Gastrocnemius medialis (tissue), 4 donors: ENCODE measurements at places on chromosomes 5 and 9.

DNA sequence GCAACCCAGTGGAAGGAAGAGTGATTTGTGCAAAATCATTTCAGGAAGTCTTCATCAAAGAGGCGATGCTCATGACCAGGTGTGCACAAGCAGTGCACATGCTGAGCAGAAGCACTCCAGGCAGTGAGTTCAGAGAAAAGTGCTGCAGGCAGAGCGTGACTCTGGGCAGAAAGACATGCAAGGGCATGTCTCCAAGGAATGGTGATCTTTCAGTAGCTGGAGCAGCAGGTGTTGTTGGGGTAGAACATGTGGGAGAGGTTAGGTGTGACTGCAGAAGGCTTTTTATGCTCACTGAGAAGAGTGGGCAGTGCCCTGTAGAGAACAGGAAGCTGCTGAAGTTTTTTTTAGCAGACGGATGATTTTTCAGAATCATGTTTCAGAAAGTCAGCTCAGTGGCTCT is 545.4 kb upstream of the TLE4 start:
- DNase-seq = no peak

- DNase-seq = no peak
Observed at GRCh38 chr5:98510143-98510985, 263.1 kb upstream of the RGMB start.

DNA sequence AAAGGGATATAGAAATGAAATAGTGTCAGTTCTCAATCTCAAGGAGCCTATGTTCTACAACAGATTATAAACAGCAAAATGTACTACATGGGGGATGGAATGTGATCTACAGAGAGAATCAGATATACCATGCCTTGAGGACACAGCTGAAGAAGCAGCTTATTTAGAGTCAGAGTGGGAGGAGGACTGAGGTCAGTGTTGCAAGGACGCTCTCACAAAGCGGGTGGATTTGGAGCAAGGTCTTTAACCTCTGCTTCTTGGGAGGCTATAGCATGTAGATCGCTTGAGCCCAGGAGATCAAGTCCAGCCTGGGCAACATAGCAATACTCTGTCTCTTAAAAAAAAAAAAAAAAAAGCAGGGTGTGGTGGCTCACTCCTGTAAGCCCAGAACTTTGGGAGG is 32.8 kb upstream of the PLIN2 start:
- DNase-seq = no peak

GRCh38 chr5:146878476-146879172 is at the start of gene PPP2R2B:
Gene PPP2R2B (minus strand): TSS chr5:146878757.
- no peak for DNase-seq

DNA sequence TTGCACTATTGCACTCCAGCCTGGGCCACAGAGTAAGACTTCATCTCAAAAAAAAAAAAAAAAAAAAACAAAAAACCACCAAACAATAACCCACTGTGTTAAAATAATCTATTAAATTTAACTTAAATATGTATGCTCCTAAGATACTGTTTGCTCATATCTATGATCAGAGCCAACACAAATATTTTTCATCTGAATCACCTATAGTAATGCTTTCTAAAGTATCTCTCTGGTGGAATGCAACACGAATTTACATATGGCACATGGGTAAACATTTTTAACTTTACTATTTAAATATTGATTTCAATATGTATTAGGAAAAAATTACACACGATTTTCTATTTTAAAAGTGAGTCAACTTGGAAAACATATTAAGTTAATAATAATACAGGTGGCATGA is 196.4 kb downstream of the RFX3 start:
- no peak for DNase-seq

- DNase-seq = peak; percentile 46
Observed at GRCh38 chr9:78280982-78281668, 15.8 kb upstream of the PSAT1 start.

DNA sequence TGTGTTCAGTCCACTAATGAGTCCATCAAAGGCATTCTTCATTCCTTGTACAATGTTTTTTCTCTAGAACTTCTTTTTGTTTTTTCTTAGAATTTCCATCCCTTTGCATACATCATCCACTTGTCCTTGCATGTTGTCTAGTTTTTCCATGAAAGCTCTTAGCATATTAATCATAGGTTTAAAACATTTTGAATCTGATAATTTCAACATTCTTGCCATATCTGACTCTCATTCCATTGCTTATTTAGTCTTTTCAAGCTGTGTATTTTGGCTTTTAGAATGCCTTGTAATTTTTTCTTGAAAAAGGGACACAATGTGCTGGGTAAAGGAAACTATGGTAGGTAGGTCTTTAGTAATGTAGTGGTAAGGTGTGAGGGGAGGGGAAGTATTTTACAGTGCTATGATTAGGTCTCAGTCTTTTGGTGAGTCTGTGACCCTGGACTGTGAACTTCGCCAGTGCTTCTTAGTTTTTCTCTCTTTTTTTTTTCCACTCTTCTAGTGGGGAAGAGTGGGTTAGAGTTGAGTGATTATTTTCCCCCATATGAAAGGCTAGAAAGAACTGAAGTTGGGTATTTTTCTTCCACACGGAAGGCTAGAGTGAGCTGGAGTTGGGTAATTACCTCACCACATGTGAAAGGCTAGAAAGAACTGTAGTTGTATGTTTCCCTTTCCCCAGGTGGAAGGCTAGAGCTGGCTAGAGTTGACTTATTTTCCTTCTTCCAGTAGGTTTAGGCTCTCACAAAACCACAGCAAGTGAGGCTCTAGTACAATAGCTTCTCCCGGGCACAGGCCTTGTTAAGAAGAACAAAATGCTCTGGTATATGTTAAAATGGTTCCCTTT is 172.1 kb downstream of the SNX18 start:
- no peak for DNase-seq

GRCh38 chr9:86529496-86530275 is 175.5 kb upstream of the TUT7 start:
- DNase-seq = no peak

- DNase-seq = no peak
Observed at GRCh38 chr9:129889941-129890717, 54.9 kb downstream of the USP20 start.

DNA sequence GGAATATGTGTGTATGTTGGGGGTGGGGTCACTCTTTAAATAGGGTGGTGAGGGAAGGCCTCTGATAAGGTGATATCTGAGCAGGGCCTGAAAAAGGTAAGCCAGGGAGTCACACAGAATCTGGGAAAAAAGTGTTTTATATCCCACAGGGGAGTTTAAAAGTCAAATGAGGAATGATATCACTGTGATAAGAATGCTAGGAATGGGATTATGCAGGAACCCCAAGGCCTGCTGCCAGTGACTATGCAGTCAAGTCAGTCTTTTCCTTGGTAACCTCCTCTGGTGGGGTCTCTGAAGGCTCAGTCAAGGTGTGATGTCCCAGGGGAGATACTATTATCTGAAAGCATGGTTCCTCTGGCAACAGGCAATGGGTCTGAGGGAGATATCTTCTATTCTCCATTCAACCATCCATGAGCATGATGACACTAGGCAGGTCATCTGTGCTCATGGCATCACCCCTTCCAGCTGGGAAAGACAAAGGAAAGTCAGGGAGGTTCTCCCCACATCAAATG is 53.5 kb downstream of the GRIA1 start:
- no peak for DNase-seq

DNA sequence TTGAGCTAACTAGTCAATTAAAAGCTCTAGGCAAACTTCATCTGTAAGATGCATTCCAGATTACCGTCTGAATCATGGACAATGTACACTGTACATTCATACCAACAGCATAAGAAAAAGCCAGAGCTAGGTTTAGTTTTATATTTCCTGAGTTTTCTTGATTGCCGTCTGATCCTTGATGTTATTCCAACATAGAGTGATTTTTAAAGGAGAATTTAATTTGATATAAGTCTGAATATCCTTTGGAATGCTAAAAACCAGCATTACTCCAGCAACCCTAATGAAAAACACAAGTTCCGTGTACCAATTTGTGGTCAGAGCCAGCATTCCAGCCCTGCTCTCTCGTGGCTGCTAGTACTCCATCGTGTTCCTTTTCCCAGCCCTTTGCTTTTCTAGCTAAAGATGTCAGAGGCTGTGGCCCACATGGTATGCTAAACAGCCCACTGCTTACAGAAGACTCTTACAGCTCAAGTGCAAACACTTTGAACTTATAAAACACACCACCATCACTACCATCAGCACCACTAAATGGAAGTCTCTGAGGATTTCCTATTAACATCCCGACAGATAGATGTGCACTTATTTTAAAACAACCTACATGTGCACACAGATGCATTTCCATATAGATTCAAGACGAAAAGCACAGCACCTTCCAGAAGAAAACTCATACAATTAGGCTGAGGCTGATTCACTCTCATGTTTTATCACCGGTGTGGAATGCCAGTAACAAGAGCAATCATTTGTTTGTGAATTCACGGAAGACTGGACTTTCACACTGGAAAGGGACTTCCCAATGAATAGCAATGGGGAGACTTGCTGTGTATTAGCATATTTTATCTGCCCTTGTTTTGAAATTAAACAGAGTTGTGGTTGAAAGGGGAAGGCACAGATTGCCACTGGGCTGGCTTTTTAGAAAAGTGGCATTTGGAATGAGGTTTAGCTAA is 246.9 kb upstream of the GAS1 start:
- no peak for DNase-seq

- no peak for DNase-seq
Observed at GRCh38 chr5:41112486-41113455, 41.6 kb upstream of the MROH2B start.

DNA sequence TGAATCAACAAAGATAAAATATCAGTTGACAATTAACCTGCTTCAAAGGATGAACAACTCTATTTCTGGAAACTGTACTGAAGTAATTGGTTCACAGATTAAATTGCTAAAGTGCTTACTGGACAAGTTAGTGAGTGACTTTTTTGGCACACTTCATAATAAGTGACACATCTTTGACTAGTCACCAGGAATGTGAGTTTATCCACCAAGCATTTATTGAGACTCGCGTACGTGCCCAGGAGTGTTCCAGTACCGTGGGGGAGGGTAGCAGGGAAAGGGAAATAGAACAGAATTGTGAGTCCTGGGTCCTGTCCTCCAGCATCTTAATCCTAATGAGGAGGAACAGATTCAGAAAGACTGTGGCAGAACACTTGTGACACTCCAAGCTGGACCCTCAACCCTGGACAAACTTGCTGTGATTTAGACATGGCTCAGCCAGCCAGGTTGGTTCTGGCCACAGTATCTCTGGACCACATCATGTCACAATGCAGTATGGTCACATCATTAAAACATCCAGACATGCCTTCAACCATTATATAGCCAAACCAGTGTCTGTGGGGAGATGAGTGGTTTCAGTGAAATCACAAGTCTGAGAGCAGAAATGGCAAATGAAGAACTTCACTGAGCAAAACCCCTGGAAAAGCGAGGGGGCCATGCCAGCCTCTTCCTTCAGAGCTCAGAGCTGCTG is 623.1 kb downstream of the BNC2 start:
- no peak for DNase-seq

- DNase-seq = no peak
Observed at GRCh38 chr5:41087461-41087860, 16.3 kb upstream of the MROH2B start.

DNA sequence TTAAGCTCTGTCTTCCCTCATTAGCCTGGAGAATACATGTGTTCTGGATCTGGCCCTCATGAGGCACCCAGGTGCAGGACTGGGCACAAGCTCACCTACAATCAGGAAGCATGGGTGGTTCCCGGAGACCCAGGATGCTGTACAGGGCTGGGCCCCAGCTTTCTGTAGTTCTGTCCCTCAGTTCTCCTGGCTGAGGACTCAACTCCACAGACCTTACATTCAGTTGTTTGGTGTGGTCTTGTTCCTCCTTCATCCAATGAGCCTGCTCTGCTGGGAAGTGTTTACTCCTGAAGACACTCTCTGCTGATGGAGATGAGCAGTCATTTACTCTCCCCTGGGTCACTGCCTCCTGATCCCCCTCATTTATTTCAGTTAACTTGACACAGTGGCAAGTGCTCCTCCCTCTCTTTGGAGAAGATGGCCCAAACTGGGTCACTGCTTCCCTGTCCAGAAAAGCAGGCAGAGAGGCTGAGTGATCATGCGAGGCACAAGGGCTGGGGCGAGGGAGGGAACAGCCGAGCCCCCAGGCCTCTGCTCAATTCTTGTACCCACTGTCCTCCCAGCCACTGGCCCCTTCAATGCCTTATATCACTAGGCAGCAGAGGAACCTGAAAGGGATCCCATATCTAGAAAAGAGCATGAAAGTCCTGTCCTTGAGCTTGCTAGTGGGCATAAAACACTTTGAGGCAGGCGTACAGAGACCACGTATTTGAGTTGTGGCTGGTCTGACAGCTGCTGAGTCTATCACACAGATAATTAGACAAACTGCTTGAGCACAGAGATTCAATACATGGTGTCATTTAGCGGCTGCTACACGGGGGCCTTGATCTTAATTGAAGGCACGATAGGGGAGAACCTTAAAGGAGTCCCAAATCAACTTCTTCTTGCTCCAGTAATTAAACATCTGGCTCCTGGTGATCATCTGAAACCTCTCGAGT is 221.7 kb downstream of the FSTL4 start:
- DNase-seq = no peak

GRCh38 chr9:94096819-94097577 is 12.7 kb downstream of the PTPDC1 start:
- no peak for DNase-seq

DNA sequence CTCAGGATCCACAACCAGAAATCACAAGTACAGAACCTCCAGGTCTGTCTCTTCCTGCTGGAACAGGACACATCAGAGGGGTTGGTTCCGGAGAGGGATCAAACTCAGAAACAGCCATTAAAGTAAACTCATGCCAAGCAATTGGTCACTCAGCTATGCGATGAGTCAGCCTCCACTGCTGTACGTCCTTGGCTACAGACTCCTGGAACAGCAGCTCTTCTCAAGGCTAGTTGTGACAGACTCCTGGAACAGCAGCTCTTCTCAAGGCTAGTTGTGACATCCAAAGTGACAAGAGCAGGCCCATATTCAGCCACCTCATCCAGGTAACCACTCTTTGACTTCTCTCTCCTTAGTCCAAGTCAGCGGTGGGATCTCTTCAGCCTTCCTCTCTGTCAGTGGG is at the start of gene SPINK13:
TSS of gene SPINK13 (plus strand) at position 229 of the 400 bp plus-strand sequence. CDS start 1,279 bp downstream, outside the sequence.
- DNase-seq = no peak

GRCh38 chr9:17068671-17069070 is 66.2 kb upstream of the CNTLN start:
- DNase-seq = no peak

- no peak for DNase-seq
Observed at GRCh38 chr5:42005561-42006153, 80.6 kb downstream of the FBXO4 start.

- no peak for DNase-seq
Observed at GRCh38 chr5:5736007-5736406, 313.5 kb downstream of the ICE1 start.

GRCh38 chr9:135215571-135216161 is 128.2 kb downstream of the OLFM1 start:
- DNase-seq = no peak

DNA sequence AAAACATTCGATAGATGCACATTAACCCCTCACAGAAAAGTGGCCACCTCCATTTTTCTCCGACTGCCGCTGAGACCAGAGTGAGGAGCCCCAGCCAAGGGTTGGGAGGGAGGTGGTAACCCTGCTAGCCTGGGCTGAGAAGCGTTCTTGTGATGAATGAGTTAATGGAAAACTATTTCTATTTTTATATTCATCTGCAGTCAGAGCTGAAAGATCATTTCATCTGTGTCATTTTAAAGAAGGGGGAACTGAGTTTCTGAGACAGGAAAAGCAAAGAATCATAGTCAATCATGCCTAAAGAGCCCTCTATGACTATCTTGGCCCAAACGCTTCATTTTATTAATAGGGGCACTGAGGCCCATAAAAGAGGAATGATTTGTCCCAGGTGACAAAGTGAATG is 229.5 kb downstream of the PAPPA start:
- DNase-seq = no peak
